Stimulated activated CD4-positive, alpha-beta T cell treated with anti-CD3 and anti-CD28 coated beads, Interleukin-1b, Interleukin-23, amount 100 ng/mL, for 1 hour (primary cell): ENCODE measurements at places on chromosomes 5 and 9.

- DNase-seq, result no peak
These were observed 98.2 kb downstream of the USP20 start for GRCh38 chr9:129933185-129934040.

DNA sequence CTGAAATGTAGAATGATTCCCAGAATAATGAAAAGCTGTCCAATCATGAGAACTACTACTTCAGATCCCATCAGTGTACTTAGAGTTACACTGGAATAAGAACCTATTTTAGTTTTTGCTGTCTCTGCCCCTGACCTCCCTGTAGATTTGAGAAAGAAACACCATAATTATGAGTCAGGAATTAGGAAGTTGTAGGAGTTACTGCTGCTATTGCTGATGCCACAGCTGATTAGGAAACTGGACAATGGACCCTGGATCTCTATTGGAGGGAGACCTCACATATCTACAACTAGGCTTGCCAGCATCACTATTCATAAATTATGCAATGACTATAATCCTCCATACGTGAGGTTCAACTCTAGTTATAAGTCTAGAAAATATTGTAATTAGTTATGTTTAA, 48.8 kb upstream of the EDIL3 start:
- no peak for DNase-seq

GRCh38 chr5:158727771-158728311, 371.9 kb downstream of the EBF1 start:
- DNase-seq, result no peak

GRCh38 chr9:96082516-96083232, 207.2 kb downstream of the ERCC6L2 start:
- DNase-seq, result no peak

DNA sequence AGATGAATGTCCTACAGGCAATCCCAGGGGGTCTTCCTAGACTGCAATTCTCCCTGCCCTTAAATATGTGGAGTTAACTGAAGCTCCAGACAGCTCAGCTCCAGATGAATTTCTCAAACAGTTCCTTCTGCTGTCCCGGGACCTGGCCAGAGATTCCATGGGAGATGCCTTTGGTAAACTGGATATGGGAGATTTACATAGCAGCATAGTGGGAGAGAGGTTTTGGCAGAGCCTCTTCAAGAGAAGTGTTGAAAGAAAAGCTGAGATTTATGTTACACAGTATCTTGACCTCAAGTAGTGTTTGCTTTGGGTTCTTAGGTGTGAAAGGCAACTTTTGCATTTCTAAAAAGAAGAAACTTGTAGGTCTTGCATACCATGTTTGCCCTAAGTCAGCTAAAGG, 364.9 kb downstream of the ARRDC3 start:
- no peak for DNase-seq

DNA sequence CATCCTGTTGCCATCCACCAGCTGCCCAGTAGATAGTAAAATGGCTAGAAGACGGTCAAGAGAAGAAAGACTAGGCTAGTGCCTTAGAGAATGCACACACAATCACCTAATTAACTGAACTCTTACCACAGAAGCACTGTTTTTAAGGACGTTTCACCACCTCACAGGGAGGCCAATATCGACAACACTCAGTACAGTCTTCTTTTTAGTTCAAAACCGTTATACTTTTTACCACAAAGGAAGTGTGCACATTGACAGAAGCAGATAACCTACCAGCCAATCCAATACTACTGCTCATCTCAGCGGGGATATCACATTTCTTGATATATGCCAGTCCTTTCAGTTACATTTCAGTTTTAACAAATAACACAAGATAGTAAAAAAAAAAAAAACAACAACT, 122.3 kb downstream of the GNAQ start:
- DNase-seq, result no peak

DNA sequence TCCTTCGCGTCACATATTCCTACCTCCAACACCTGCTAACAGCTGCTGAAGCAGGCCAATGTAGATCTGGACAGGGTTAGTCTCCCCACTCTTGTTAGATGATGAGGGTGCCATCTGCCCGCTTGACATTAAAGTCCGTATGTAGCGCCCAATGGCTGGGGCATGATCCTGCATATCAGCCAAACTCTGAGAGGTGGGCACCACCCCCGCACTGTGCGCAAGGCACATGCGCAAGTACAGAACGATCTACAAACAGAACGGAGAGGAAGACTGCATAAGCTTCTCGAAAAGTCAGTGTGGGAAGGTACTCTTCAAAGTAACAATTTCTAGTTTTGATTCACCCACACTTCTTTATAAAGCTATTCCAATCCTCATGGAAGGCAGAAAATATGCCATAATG, 69.8 kb downstream of the ECPAS start:
- no peak for DNase-seq

DNA sequence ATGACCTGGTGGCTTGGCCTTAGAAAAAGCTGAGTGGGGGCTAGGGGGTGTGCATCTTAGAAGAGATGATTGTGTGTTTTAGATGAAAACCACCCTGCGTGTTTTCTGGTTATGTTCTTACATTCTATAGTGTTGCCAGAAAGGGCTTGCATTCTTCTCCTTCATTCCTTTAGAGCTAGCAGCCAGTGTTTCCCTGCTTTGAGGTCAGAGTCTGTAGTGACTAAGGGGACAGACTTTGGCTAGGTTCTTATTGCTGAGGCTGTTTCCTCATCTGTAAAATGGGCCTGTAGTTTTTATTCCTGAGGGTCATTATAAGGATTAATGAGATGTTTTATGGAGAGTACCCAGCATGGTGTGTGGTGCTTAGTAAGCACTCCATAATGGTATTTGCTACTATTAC, 6.4 kb downstream of the MAST4 start:
- no peak for DNase-seq

- DNase-seq, result no peak
These were observed 212.9 kb downstream of the ARRDC3 start for GRCh38 chr5:91170266-91170665.

GRCh38 chr5:139131465-139131864, 66.7 kb downstream of the SIL1 start:
- DNase-seq, result no peak

DNA sequence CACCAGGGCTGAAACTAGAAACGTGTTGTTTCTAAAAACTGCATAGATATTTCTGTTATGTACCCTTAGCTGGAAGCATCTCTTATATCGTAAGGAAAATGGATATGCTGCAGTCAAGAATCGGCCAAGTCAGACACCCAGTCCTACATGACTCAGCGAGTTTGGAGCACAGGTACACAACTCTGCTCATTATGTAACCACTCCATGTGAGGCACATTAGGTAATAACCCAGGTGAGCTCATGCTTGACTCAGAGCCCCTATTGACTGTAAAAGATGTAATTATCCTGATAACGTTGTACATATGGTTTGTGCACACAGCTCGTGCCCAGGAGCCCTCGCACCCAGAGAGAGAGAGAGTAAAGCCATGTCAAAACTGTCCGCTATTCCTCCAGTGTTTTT, 593.7 kb upstream of the ACO1 start:
- no peak for DNase-seq

DNA sequence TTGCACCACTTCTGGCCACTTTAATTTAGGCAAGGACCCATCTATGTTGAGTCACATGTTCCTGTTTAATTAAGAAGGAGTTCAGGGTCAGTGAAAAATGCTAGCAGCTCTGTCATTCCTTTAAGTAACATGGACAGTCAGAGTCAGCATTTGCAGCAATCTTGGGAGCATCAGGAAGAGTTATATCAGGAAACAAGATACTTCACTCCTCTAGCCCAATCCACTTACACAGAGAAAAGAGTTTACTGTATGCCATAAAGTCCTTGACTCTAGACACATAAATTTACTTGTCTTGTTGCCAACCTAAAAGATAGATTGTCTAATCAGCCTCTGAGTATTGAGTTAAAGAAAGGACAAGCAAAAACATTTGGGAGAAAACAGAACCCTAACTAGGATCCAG, 266.7 kb downstream of the PJA2 start:
- DNase-seq, result no peak

- no peak for DNase-seq
These were observed 213.5 kb upstream of the PANK3 start for GRCh38 chr5:168792678-168793077.

GRCh38 chr5:25481463-25481862, 836.7 kb upstream of the CDH10 start:
- no peak for DNase-seq
